ENCODE measurements at places on chromosomes 2 and 18.
A peak's percentile ranks its signal among the peaks of the same experiment; 100 is the strongest.

DNA sequence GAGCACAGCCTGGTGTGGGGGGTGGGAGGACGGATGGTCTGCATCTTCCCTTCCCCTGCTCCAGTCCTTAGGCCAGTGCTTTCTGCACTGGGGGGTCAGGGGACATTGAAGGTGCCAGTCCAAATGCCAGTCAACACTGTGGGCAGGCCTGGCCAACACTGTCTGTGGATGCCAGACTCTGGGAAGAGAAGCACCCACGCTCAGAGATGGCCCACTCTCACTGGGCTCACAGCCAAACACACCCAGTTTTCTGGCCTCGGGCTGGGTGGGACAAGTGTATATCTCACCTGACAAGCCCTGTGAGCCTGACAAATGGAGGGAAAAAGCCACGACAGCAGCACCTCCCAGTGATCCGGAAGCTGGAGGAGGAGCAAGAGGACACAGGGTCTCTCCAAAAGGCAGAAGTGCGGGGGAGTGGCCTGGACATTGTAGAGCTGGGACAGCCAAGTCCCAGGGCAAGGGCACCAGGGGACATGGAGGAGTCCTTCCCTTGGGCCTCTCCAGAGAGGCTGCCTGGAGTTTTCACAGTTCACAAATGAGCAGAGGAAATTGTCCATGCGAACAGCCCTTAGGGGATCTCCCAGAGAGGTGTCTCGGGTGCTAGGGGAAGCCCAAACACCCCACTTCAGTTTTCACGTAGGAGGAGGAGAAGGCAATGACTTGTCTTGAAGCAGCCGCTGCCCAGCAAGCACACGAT is 79.3 kb downstream of the SDC1 start:
- DNase-seq = no peak

- no peak for DNase-seq
Observed at GRCh38 chr2:108571286-108571685, 37.0 kb downstream of the LIMS1 start.

- no peak for DNase-seq
Observed at GRCh38 chr2:229749779-229750178, 35.4 kb upstream of the DNER start.

GRCh38 chr2:119809339-119810048 is 49.8 kb downstream of the PTPN4 start:
- peak; percentile 55 for DNase-seq

- DNase-seq = no peak
Observed at GRCh38 chr18:13180614-13181375, 37.8 kb upstream of the LDLRAD4 start.

DNA sequence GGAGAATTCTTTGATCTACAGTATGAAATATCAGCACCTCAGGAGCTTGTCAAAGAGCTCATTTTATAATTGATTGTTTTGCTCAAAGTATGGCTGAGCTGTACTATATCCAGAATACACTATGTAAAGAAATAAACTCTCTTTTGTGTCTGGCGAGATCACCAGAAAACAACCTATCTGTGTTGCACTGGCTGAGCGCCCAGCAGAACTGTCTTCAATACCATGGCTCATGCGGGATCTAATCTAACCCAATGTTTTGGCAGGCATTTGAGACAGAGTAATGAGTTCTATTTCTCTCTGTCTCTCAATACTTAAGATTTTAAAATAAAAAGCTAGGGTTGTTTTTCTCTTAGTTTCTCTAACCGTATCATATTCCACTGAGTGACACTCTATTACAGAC is 192.4 kb downstream of the L3MBTL4 start:
- DNase-seq = peak; percentile 28

- peak; percentile 44 for DNase-seq
Observed at GRCh38 chr2:20106746-20107145, 55.3 kb upstream of the LAPTM4A start.

DNA sequence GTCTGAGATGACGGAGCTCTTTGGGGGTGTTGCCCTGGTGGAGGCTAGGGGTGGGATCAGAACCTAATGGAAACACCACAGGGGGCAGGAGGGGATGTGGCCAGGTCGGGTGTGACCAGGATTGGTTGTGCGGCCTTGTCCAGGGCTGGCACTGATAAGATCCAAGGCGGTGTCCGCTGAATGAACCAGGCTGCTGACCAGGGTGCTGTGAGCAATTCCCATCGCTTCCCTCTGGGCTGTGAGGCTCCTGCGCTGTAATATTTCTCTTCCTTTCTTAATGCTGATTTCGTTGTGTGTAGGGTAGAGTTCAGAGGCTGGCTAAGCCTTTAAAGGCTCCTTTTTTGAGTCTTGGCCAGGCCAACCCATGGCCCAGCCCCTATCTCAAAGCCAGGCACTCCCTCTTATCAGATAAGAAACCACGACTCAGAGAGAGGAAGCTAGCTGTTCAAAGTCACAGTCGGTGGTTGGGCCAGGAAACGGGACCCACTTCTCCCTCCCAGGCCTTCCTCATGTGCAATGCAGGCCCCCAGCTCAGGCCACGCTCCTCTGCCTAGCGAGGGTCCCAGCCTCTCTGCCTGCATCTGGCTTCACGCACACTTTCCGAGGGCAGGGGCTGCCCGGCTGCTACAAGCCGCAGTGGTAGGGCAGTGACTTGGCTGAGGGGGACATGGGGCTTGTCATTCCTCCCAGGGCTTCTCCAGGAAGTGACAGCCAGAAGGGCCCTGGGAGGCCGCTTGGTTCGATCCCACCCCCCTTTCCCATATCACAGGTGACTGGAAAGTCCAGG is 26.0 kb upstream of the FOSL2 start:
- DNase-seq = no peak

GRCh38 chr2:96608469-96609455 is 29.4 kb downstream of the KANSL3 start:
- no peak for DNase-seq

- DNase-seq = peak; percentile 59
Observed at GRCh38 chr2:218010140-218010983, 7.6 kb upstream of the TNS1 start.

DNA sequence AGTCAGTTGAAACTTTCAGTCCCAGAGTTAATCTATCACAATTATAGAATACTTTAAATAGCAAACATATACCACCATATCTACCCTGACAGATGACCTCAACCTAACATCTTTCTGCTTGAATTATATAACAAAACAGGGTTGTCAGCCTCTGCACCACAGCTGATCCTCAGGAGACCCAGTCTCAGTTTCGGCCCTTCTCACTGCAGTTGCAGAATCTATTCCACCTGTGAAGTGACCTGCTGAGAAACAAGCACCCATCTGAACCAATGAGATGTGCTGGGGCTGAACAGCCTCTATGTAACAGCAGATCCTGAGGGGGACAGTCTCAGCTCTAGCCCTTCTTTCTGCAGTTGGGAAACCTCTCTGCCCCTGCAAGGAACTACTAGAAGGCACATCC is 567.6 kb downstream of the KCNJ3 start:
- DNase-seq = no peak

- no peak for DNase-seq
Observed at GRCh38 chr2:102622646-102623045, 3.3 kb downstream of the SLC9A2 start.

GRCh38 chr18:32770054-32770665 is 2.7 kb downstream of the KLHL14 start:
- no peak for DNase-seq

DNA sequence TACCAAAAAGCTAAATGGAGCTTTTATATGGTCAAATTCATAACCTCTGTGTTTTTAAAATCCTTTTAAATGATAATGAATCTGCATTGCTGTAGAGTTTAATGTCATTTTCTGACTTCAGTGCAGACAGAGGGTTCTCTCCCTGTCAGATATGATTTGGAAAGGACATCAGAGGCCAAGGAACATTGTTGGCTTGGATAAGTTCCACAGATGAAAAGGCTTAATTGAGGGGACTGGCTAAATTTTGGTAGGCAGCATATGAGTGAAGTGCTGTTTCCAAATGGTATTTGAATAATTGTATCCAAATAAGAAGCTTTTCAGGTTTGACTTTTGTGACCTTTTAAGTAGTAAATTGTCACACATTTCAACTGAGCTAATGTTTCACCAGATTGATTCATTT is 124.6 kb upstream of the KCNH7 start:
- DNase-seq = no peak

DNA sequence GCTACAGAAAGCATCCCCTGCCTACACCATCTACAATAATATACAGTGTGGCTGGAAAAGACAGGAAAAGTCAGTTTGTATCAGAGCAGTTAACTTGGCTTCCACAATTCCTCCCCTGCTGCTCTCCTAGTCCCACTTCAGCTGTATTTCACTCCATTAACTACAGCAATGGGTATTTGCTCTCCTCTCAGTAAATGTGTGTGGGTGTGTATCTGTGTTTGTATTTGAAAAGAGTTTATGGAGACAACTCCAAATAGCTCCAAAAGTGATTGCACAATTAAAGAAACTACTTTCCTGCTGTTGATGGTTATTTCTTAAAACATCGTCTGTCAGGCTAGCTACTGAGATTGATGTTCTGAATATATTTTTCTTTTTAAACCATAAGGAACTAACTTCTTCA is 333.7 kb upstream of the FIGN start:
- DNase-seq = no peak

- no peak for DNase-seq
Observed at GRCh38 chr2:127003070-127003800, 103.7 kb downstream of the BIN1 start.

GRCh38 chr18:12975488-12975887 is 15.7 kb upstream of the CEP192 start:
- no peak for DNase-seq

- no peak for DNase-seq
Observed at GRCh38 chr18:75132931-75133525, 75.9 kb downstream of the PTGR3 start.

DNA sequence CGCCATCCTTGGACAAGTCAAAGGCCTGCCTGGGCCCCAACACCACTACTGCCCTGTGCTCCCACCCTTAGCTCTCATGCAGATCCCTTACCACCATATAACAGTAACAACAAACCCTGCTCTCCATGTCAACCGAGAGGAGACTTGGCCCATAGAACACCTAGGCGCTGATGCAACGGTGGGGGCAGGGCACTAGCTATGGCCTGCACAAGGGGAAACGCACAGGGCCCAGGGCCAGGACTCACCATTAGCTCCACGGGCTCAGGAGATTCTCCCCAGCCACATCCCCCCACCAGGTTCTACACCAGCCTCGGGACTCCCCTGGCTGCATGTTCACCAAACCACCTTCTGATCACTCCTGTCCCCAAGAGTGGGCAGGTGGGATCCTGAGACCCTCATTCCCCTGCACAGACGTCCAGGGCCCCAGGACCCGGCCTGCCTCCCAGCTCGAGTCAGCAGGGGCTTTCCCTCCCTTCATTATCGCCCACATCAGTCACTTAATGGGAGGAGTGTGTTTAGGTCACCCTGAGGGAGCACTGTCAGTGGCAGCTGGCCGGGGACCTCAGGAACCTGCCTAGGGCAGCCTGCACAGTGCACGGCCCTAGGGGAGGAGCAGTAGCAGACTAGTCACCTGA is 29.3 kb downstream of the ANKMY1 start:
- no peak for DNase-seq

DNA sequence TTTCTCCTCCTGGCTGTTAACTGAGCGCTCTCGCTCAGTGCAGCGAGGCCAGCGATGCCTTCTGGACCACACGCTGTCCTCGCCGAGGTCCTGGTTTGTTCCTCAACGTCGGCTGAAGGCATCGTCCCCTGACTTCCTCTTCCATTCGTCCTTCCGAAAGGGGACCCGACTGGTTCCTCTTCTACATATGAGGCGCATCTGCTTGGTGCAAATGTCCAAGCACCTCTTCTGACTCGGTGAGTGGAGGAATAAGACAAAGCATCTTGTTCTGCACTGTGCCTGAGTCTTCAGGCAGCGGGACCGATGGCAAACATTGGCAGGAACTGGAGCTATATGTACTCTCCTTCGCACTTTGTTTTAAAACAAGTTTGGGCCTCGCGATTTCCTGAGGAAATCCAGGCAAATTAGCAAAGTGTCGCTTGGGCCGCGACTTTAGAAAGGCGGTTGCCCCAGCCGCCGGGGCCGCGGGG is 621 bp upstream of the KCNS3 start:
- DNase-seq = no peak

GRCh38 chr18:77201506-77201905 is 48.1 kb upstream of the GALR1 start:
- DNase-seq = no peak

GRCh38 chr2:240747256-240747655 is 55.6 kb downstream of the AQP12A start:
- DNase-seq = no peak

DNA sequence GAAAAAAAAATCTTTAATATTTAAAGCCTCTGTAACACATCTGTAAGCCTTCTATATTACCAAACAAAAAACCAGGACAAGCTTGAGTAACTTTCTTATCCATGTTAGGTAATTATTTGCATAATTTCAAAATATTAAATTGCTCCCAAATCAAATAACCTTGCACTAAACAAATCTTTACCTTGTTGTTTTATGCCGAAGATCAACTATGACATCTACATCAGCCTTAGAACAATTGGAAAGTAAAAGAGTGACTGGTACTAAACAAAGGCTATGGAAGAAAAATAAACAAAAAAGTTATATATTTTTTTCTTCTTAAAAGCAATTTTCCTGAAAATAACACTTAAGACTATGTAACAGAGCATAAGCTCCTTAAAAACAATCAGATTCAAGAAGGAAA is 71.2 kb upstream of the SLC25A52 start:
- DNase-seq = no peak

DNA sequence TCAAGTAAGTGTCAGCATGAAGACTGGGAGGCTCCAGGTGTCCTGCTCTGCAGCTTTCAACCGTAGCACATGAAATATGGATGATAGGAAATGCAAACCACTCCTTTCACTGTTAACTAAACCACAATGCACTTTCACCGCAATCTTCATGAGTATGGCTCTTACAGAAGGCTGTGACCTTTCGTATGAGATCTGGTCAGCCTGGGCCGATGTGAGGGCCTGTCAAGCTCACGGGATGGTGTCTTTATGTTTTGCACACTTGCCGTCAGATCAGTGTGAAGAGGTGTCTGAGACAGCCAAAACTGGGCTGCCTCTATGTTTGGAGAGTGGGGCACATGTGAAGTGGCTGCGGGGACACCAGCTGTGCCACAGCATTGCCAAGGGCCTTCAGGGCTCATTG is 62.8 kb upstream of the AFF3 start:
- no peak for DNase-seq

DNA sequence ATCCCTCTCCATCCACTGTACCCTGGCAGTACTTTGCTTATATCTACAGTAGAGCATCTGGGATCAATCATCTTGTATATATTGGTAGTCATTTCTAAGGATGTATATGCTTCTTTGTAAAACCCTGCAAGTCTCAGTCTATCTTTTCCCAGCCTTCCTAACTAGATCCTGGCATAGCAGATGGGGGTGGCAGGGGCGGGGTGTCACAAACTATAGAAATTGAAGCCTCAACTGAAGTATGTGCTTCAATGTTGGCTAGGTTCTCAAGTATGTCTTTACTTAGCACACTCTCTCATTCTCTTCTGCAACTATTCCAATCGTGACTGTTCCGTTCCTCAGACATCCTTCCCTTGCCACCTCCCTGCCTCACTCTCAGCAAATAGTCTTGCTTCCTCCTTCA is 30.1 kb upstream of the AGPS start:
- DNase-seq = no peak

- no peak for DNase-seq
Observed at GRCh38 chr2:121694398-121695170, 42.1 kb downstream of the NIFK start.
